ENCODE measurements at places on chromosomes 7 and 10.
A peak's percentile ranks its signal among the peaks of the same experiment; 100 is the strongest.

- no peak for DNase-seq
Measured at GRCh38 chr7:28409716-28410627, 2.3 kb upstream of the CREB5 start.

DNA sequence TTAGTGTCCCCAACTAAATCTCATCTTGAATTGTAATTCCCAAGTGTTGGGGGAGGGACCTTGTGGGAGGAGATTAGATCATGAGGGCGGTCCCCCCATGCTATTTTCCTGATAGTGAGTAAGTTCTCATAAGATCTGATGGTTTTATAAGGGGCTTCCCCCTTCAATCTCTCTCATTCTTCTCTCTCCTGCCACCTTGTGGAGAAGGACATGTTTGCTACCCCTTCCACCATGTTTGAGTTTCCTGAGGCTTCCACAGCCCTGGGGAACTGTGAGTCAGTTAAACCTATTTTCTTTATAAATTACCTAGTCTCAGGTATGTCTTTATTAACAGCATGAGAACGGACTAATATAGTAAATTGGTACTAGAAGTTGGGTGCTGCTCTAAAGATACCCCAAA lies 365.6 kb downstream of the ANKRD7 start:
- no peak for DNase-seq

GRCh38 chr7:9250876-9251275 lies 817.5 kb downstream of the NXPH1 start:
- no peak for DNase-seq

GRCh38 chr10:52043811-52044210 lies 270.3 kb upstream of the DKK1 start:
- DNase-seq, result no peak

- DNase-seq, result no peak
Measured at GRCh38 chr7:44962483-44963251, 16.1 kb downstream of the MYO1G start.

- no peak for DNase-seq
Measured at GRCh38 chr10:97069576-97070362, 116.0 kb downstream of the SLIT1 start.

- DNase-seq, result no peak
Measured at GRCh38 chr7:124689523-124689922, 76.1 kb downstream of the GPR37 start.

DNA sequence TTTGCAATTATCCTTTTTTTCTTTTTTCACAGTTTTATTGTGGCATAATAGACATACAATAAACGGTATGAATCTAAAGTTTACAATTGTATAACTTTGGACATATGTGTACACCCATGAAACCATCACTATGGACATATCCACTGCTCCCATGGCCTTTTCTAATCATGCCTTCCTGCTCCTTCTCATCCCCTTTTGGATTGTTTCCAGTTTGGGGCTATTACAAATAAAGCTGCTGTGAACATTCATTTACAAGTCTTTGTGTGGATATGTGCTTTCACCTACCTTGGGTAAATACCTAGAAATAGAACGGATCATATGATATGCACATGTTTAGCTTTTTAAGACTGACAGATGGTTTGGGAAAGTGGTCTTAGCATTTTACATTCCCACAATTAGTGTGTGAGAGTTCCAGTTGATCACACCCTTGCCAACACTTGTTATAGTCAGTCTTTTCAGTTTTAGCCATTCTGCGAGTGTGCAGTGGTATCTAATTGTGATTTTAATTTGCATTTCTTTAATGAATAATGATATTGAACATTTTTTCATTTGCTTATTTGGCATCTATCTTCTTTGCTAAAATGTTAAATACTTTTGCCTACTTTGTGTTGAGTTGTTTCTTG lies 120.9 kb upstream of the KAT6B start:
- no peak for DNase-seq

GRCh38 chr10:132373241-132373955 lies 23.6 kb upstream of the PWWP2B start:
- DNase-seq, result no peak

GRCh38 chr10:3323865-3324498 lies 151.4 kb upstream of the PITRM1 start:
- DNase-seq, result peak; percentile 5

DNA sequence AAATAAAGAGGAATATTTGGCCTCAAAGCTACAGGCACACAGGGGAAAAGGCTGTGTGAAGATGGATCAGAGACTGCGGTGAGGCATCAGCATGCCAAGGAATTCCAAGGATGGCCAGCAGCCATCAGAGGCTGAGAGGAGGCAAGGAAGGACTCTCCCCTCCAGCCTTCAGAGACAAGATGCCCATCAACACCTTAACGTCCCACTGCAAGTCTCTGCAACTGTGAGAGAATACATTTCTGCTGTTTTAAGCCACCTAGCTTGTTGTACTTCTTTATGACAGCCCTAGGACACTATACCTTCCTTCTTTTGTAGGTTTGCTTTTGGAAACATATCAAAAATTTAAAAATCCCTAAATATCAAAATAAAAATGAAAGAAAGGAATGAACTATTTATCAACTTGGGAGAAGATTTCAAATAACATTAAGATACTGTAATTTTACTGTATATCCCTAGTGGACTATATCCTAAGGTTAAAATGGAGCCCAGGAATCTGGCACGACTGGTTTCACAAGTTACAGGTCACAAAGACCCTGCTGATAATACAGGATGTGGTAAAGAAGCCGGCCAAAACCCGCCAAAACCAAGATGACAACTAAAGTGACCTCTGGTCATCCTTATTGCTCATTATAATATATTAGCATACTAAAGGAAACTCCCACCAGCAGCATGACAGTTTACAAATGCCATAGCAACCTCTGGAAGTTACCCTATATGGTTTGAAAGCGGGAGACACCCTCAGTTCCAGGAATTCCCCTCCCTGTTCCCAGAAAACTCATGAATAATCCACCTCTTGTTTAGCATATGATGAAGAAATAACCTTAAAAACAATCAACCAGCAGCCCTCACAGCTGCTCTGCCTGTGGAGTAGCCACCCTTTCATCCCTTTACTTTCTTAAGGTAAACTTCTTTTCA lies 185.2 kb downstream of the AVL9 start:
- no peak for DNase-seq

DNA sequence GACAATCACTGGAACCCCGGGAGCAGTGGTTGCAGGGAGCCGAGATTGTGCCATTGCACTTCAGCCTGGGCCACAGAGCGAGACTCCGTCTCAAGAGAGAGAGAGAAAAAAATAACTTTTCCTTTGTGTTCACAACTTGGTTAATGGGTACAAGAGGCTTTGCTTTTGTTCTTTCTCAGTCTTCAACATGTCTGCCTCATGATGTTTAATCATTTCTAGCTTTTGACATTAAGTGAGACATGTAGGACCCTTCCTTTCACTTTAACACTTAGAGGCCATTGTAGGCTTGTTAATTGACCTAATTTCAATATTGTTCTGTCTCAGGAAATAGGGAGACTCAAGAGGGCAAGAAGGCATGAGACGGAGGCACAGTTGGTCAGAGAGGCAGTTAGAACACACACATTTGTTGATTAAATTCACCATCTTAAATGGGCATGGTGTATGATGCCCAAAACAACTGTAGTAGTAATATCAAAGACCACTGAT lies 9.3 kb upstream of the CRCP start:
- DNase-seq, result no peak

DNA sequence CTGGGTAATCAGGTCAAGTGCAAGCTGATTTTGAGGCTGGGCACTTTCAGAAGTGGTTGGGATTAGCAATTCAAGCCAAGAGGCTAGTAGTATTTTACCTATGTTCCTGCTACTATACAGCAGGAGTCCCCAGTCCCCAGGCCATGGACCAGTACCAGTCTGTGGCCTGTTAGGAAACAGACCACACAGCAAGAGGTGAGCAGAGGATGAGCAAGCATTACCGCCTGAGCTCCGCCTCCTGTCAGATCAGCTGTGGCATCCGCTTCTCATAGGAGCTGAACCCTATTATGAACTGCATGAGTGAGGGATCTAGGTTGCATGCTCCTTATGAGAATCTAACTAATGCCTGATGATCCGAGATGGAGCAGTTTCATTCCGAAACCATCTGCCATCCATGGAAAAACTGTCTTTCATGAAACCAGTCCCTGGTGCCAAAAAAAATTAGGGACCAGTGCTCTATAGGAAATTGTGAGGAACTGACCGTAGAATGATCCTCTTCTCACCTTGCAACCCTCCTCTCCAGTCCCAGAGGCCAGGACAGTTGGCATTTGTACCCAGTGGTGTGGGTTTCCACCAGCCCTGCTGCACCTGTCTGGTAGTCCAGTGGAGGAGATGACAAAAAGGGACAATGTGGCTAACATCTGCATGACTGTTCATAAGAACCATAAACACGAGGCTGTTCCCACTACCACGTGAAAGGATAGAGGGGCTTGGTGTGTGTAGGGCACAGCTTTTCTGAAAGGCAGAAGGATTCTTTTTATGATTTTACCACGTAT lies 172.5 kb downstream of the KIAA1217 start:
- DNase-seq, result no peak

DNA sequence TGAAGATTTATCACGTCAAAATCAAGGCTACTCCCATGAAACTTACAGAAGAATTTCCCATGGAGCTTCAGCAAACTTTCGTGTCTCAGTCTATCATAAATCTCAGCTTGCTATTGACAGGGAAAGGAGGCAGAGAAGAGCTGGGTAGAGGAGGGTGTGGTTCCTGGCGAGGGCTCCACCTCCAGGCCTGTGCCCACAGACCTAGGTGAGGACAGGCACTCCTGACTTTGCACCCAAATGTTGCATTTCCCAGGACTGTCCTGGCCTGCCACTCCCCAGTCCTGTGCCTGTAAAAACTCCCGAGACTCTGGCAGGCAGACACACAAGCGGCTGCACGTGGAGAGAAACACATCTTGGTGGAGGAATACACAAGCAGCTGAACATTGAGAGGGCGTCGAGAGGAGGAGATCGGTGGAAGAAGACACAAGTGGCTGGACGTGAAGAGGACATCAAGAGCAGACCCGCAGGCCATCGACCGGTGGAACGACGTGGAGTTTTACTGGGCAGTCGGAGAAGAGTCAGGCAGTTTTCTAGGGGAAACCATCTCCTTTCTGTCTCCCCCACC lies 145.1 kb downstream of the CTNNA3 start:
- no peak for DNase-seq

- DNase-seq, result no peak
Measured at GRCh38 chr10:127293640-127294039, 97.2 kb upstream of the INSYN2A start.

DNA sequence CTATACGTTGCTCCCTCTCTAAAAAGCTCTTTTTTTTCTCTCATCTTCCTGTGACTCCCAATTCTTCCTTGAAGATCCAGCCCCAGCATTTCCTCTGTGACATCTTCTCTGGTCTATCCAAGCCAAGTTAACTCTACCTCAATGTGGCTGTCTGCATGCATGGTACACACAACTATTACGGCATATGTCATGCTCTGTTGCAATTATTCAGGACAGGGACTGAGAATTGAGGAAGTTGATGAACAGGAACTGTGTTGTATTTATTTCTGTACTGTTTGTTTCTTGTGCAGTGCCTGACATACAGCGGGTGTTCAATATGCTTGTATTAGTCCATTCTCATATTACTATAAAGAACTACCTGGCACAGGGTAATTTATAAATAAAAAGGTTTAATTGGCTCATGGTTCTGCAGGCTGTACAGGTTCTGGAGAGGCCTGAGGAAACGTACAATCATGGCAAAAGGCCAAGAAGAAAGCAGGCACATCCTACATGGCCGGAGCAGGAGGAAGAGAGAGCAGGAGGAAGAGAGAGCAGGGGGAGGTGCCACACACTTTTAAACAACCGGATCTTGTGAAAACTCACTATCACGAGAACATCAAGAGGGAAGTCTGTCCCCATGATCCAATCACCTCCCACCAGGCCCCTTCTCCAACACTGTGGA lies 6.3 kb downstream of the TRPV5 start:
- DNase-seq, result no peak

All from H54 (cell line).